ENCODE measurements at places on chromosomes 7 and 10.

DNA sequence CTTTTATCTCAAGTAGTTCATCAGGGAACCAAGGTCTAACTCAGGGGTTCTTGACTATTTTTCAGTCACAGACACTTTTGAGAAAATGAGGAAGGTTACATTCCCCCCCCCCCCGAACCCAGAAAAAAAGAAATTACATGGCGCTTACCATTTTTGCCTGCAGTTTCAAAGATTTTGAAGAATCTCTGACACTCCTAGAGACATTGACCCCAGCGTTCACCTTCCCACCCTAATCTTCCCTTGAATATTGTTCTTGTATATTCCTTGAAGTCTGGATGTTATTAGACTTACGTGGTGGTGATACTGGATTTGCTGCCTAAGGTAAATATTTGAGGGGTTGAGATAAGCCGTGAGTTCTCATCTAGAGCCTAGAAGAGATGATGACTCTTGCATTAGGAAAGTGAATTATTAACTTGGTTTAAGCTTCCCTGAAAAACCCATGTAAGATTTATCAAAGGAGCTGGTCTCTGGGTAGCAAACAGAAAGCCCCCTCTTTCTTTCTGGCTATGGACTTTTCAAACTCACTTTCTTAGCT, 245.7 kb upstream of the FOXK1 start:
- DNase-seq: no peak

GRCh38 chr10:127853868-127854768, 38.6 kb downstream of the CLRN3 start:
- peak; percentile 5 for DNase-seq

DNA sequence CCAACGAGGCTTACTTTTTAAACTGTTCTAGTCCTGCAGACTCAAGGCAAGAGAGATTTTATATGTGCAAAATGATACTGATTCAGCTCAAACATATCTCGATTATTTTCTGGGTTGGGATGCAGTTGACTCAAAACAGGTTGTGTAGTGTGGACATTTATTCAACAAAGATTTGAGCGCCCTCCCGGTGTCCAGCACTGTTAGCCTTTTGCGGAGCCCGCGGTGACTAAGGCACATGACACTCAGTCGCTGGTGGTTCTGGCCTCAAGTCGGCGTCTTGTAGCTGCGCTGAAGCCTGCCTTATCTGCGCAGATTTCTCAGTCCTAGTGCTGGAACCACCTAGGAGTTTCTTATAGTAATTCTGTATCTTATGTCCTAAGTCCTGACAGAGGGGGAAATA, 938 bp upstream of the CADPS2 start:
- peak; percentile 70 for DNase-seq

DNA sequence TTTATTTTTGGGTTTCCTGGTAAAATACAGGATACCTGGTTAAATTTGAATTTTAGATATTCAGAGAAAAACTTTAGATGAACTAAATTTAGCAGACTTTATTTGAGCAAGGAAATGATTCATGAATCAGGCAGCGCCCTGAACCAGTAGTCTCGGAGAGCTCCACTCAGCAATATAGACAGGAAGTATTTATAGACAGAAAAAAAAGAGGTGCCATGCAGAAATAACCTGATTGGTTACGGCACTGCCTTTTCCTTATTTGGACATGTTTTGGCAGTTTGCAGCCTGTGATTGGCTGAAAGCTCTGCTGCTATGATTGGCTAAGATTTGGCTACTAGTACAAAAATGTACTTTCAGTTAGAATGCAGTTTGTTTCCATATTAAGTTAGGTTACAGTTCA, 198.3 kb upstream of the DKK1 start:
- no peak for DNase-seq

DNA sequence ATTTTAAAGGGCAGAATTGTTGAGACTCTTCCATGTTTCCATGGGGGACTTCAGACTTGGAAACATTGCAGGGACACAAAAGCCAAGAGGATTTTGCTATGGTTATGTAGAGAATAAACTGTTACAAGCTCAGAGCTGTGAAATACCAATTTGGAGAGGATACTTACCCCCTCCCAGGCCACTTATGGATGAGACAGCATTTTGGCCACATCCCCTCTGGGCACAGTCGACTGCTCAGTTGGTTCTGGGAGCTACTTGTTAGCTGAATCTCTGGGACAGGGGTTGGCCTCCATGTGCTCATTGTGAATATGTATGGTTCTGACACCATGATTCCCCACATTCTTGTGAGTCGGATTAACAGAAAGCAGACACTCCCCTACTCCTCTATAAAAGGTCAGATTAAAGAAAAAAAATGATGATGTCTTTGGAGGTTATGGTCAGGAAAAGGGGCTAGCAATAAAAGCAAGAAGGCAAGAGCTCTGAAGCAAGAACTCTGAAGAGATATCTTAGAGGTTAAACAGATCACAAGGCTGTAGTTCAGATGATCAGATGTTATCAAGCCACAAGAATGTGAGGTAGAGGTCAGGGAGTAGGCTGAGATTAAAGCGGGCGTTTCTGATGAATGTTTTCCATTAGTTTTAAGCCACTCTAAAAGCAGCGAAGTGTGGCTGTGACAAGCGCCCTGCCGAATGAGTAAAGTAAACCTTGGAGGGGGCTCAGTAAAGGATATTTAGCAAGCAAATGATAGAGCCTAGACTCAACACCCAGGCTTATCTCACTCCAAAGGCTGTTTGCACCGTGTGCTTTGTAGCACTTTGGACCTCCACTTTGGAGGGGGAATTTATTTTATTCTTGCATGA, 17.2 kb downstream of the STAMBPL1 start:
- no peak for DNase-seq

- DNase-seq: no peak
These were observed 183.0 kb downstream of the HECW1 start for GRCh38 chr7:43295429-43295828.
